ENCODE measurements at places on chromosomes 7 and 10.

DNA sequence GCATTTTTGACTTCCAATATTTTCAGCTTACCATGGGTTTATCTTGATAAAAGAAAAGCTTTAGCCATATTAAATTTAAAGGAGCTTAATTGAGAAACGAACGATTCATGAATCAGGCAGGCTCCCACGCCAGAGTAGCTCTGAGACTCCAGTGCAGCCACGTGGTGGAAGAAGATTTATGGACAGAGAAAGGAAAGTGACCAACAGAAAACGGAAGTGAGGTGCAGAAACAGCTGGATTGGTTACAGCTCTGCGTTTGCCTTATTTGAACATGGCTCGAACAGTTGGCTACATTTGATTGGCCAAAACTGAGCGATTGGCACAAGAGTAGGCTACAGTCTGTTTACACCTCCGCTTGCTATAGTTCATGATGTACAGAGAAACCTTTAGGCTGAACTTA, 395.4 kb downstream of the GATA3 start:
- DNase-seq, result no peak

GRCh38 chr7:129014501-129015101, 40.3 kb downstream of the TNPO3 start:
- no peak for DNase-seq

- DNase-seq, result no peak
Observed at GRCh38 chr7:29247224-29247962, 52.8 kb downstream of the CHN2 start.

GRCh38 chr10:80771902-80772555, 234.3 kb downstream of the SH2D4B start:
- no peak for DNase-seq

- no peak for DNase-seq
Observed at GRCh38 chr10:98997596-98997995, 238.1 kb downstream of the HPSE2 start.

DNA sequence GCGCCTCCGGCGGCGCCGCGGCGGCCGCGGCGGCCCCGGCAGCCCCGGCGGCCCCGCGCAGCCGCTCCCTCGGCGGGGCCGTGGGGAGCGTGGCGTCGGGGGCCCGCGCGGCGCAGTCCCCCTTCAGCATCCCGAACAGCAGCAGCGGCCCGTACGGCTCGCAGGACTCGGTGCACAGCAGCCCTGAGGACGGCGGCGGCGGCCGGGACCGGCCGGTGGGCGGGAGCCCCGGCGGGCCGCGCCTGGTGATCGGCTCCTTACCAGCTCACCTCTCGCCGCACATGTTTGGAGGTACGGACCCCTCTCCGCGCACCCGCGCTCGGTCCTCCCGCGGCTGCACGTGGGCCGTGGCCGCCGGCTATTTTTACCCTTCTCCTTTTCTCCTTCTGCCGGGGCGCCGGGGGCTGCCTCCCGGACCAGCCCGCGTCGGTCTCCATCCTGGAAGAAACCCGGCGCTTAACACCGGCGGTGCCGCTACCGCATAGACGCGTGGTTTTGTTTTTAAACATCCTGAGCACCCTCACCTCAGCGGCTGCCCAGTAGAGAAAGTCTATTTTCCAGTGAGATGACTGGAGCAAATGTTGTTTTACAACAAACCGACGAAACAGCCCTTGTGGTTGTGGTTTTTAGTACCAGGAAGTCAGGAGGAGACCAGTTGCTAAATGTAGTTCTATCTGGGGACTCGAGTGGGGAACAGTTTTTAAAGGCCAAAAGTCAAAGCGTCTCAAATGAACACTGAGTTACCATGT, 1.3 kb downstream of the ZNRF2 start:
- peak; percentile 65 for DNase-seq

DNA sequence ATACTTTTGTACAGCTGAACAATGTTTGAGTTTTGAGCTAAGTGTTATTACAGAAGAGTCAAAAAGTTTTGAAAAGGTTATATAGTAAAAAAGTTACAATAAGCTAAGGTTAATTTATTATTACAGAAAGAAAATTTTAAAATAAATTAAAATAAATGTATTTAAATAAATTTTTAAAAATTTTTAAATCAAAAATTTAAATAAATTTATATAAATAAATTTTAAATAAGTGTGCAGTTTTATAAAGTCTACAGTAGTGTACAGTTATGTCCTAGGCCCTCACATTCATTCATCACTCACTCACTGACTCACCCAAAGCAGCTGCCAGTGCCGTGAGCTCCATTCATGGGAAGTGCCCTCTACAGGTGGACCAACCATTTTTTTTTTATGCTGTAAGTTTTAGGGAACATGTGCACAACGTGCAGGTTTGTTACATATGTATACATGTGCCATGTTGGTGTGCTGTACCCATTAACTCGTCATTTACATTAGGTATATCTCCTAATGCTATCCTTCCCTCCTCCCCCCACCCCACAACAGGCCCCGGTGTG, 462.9 kb upstream of the ZMIZ1 start:
- no peak for DNase-seq

DNA sequence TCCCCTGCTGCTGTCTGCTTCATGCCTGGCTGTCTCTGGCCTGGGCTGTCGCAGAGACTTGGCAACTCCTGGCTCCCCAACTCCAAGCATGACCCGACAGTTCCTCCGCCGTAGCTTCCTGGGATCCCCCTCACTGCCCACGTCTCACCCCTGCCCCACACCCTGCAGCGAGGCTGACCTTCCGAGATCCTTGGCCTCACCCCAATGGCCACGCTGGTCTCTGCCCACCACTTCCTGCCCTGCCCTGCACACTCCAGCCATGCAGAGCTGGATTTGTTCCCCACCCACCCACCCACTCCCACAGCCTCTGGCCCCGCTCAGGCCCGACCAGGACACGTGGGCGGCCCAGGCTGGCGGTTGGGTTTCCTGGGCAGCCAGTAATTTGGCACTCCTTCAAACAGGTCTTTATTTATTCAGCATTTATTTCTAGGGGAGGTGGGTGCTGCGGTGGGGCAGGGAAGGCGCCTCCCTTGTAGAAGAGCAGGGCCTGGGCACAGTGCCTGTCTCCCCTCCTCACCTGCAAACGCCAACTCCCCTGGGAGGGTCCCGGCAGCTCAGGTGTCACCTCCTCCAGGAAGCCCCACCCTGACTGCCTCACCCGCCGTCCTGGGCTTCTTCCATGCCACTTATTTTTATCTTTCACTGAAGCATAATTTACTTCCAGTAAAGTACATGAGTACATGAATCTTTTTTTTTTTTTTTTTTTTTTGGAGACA, 25.5 kb downstream of the GTF2IRD1 start:
- peak; percentile 61 for DNase-seq

Data from fibroblast of lung (primary cell).